ENCODE measurements at places on chromosomes 4 and X. TPM values are rescaled to one million over a fixed set of nuclear protein-coding genes. Genes with fewer than 3 reads are reported as not detected.

The SHOX gene
- total RNA-seq = not detected

The HELT gene
- not detected for total RNA-seq

- H3K4me1 ChIP-seq = no peaks in the 10 kb centered on the region
- H3K27ac ChIP-seq = no peak overlapping the region
- H3K27me3 ChIP-seq = peaks cover 4% of the 10 kb centered on the region
- no peak for DNase-seq
- H3K4me3 ChIP-seq = no peak overlapping the region
Measured at GRCh38 chr4:26299254-26299882, 21.4 kb upstream of the RBPJ start.

DNA sequence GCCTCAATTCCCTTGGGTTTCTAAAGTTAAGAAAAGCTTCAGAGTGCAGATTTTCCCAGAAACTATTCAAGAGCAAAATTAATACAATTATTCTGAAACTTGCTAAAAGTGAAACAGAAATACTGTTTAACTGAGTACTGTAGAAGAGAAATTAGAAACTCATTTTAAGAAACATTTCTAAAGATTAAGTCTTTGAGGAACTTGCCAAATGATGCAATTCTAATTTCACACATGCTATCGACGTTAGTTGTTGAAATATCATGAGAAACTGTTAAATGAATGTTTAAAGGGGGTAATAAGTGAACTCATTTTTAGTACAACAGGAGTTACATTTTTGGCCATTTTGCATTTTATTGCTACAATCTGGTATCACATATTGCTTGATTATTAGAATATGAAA, 125.3 kb upstream of the MAOA start:
- H3K4me3 ChIP-seq = no peak overlapping the region
- H3K36me3 ChIP-seq = no peaks in the 10 kb centered on the region
- H3K27ac ChIP-seq = no peak overlapping the region

DNA sequence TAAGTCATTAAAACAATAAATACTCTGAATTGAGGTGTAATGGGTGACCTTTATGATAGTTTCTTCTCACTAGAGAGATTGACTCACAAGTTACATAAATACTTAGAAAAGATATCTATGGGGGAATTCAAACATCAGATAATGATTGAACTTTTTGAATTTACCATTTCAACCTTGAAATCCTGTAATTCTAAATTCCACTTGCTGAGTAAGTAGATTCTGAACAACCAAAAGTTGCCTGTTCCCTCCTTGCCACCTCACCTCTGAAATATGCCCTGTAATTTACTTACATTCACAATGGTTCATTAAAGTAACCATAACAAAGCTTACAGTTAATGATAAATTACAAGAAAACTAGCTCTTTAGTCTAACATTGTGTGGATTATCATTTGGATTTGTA, 43.3 kb upstream of the SLC39A8 start:
- DNase-seq = no peak
- no peak overlapping the region for H3K27ac ChIP-seq
- H3K4me3 ChIP-seq = no peak overlapping the region
- H3K36me3 ChIP-seq = no peaks in the 10 kb centered on the region
- peaks cover 13% of the 10 kb centered on the region for H3K27me3 ChIP-seq

Data from endothelial cell of umbilical vein (primary cell).